Mesothelial cell of epicardium (in vitro differentiated cells): ENCODE measurements at places on chromosomes 7 and 10.

DNA sequence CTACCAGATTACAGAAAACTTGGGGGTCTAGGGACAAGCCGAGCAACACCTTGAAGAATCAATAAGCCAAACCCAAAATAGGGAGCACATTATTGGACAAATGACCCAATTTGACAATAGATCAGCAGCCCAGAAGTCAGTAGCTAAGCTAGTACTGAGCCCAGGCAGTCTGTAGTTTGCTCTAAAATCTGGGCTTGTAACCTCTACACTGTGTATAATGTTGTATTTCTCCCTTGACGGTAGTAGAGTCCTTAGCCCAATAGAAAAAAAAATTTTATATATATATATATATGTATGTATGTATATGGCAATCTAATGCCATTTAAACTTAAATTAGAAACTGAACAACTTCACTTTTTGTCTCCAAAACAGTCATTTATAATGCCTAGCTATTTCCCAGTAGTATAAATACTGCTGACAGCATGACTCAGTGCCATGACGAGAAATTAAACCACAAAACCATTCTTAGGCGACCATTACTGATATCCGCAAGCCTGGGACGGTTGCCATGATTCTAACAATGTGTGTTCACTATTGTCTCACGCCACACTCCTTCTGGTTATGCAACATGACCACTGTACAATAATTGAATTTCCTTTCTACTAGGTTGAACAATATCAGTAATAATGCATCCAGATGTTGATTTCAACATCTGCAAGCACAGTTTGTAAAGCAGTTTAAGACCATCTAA is 110.5 kb downstream of the IPMK start:
- DNase-seq: no peak

DNA sequence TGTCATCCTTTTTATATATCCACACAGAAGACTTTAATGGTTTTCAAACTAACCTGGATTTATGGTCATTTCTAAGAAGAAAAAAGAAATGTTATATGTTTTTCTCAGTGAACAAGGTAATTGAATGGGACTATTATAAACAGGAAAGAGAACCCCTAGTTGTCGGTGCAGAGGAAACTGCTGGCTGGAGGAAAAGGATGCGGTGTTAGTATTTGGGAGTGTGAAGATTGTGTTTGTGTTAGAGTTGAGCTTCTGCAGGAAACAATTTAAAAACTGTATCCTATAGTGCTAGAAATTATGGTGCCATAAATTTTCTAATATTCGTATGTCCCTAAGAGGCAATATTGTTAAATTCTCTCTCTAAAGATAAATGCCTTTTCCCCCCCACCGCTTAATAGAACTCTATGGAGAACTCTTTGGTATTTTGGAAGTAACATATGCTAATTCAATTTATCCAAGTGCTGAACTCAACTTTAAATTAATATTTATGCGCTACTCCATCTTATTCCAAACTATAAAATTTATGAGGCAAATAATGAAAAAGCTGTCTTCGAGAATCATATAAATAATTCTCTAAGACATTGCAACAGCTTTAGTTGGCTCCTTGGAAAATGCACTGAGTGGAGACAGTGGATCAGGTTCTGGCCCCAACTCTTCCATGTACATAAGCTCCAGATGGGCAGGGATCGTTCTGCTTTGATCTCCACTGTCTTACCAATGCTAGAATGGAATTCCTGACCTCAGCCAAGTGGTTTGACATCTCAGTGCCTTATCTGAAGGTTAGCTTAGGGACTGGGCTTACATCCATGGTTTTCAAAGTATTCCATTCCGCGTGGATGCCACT is 5.6 kb downstream of the BZW2 start:
- no peak for DNase-seq

DNA sequence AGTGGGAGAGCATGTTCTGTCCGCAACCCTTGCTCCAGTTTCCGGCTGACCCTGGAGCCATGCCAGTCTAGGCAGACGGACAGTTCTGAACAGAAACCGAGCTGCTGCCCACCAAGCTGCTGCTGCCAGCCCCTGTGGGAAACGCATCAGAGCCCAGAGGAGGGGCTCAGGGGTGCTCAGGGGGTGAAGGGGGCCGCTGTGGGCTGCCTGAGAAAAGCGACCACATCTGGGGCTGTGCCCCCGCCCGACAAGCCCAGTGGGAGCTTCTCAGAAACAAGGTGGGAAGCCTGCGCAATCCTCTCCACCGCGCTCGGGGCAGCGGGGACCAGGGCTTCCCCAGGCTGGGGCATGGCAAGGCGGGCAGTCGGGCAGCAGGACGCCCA is 38.8 kb upstream of the CFAP46 start:
- no peak for DNase-seq

GRCh38 chr7:101598986-101599771 is 29.9 kb downstream of the MYL10 start:
- DNase-seq: no peak

DNA sequence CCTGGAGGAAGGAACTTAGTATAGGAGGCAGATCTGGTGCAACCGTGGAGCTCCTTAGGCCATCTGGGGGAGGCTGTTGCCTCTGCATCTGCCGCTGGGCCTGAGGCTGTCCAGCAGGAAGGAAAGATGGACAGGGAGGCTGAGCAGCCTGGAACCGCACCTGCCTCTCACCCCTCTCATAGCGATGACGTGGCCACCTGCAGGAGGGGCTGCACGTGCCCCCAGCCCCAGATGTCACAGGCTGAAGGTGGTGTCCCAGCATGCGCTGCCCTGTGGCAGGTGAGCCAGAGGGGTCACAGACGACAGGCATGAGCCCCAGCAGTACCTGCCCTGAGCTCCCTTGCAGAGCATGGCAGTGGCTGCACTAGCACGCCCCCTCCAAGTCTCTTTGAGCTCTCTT is 283.9 kb downstream of the ACTR3B start:
- DNase-seq: no peak

DNA sequence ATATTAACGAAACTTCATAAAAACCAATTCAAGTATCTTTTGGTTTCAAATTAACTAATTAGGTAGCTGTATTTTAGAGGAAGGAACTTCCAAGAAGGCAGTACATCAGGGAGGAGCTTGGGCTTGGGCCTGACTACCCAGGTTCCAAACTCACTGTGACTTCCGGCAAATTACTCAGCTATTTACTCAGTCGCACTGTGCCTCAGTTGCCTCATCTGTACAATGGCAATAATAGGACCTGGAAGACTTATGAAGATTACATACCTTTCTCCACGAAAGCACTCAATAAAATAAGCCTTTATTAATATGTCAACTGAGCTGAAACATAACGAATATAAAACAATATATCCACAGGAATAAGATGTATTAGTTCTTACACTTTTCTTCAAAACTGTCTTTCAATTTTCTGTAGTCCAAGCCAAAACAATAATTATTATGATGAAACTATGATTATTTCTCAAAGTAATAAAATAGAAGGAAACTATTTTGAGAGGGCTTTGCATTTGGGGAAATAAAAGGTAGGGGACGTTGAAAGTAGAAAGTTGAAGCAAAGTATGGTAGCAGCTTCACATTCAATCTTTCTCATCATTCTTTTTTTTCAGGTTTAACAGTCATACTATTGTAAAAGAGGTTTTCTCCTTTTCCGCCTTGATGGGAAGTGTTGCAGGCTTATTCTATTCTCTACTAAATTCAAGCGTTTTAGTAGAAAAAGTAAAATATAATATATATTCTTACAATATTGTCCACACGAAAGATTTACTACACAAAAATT is 10.5 kb upstream of the EBLN1 start:
- DNase-seq: no peak

DNA sequence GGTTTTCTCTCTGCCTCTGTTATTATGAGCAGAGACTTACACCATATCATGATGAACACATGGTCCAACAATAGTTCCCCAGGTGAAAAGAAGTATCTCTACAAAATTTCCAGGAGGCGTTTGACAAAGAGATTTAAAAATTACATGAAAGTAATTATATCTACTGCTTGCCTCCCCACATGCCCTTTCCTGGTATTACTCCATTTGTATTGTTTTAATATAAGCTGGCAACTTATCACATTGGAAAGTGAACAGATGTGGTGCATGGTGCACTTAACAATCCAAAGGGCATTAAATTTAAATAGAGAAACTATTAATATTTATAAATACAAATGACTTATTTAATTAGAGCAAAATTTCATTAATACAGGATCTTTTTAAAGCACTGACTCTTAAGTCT is 638.2 kb downstream of the ANKRD7 start:
- no peak for DNase-seq

- DNase-seq: no peak
Measured at GRCh38 chr10:9602998-9603397, 1414.7 kb upstream of the CELF2 start.

DNA sequence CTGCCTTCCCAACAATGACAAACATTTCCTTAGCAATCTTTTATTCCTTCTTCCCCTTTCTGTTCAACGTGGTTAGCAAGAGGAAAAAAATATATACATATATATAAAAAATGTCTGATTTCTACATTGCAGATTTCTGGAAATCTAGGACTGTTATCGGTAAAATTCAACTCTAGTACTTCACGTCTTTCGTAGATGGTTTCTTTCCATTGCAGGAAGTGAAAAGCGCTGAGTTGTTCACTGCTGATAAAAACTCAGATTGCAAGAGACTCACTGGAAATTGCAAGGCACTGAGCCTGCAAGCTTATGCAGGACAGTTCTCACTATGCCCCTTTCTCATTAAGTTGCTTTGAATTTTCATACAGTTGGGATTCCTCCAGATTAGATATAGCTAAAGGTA is 23.9 kb downstream of the KIN start:
- DNase-seq: no peak

DNA sequence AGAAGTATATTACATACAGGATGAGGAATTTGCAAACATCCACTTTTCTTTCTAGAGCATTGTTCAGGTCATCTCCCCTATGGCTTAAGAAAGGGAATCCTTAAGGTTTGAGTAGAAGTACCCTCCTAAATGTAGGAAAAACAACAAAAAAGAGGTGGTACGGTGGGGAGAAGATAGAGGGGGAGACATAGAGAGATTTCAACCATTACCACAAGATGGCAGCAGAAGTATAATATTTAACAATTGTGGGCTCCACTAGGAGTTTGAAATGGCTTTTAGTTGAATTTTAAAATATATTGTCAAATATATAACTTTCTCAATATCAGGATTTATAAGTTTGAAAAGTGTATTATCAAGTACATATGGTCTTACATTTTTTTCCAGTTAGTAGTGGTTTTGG is 72.7 kb upstream of the PRKG1 start:
- DNase-seq: no peak

DNA sequence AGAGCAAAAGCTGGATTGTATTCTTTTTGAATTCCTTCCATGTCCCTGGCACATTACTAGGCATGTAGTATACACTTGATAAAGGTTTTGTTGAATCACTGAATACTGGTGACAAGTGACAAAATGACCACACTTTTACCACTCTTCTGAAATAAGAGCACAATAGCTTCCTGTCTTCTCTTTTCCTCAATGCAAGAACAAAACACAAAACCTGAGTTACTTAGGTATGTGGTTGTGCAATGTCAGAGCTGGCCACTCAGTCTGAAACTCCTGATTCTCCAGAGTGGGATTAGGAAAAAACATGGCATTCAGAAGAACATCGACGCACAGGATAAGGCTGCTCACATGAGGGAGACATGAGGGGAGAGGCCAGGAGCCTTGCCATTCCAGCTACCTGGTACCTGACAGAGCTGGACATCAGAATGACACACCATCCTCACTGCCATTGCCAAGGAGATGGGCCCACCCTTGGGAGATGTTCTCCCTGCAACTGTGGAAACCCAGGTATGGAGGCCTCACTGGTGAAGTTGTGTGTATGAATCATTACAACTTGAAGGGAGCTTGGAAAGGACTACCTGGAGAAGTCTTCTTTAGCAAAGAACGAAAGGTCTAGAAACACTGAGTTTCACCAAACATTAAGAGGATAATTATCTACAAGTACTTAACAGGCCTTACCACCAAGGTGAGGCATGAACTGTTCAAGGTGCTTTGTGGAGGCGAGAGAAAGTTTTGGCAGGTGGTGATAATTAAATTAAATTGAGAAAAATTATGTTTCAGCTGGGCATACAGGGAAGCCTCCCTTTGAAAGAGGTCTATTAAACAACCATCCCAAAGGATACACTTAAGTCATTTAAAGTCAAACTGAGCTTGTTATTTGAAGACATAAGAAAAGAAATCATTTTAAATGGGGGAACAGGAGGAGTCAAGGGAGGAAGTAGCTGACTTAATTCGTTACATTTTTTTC is 246.5 kb upstream of the AOAH start:
- DNase-seq: no peak
